H4 (cell line): ENCODE measurements at places on chromosomes 12 and 14. TPM values are rescaled to one million over a fixed set of nuclear protein-coding genes. Genes with fewer than 3 reads are reported as not detected.

Gene SERPINA12
- total RNA-seq = not detected in 2 replicates

Gene PLEKHD1
- total RNA-seq = 0.23 TPM in 1 of 2 replicates, not detected in the other

Gene POTEG
- 0.41 and 0.75 TPM in 2 replicates for total RNA-seq

Gene GZMH
- not detected in 2 replicates for total RNA-seq

Gene BATF
- total RNA-seq = not detected in 2 replicates

Gene CISTR
- not detected in 2 replicates for total RNA-seq

Gene KRT7
- 0.29 and 1.7 TPM in 2 replicates for total RNA-seq

Gene OTUB2
- 1.7 and 2.5 TPM in 2 replicates for total RNA-seq

Gene TTC8
- total RNA-seq = 21.8 and 27.8 TPM in 2 replicates

Gene SIX4
- 8.3 and 12.6 TPM in 2 replicates for total RNA-seq

Gene OR11G2
- total RNA-seq = not detected in 2 replicates

Gene SOCS2
- total RNA-seq = 5.7 and 6.1 TPM in 2 replicates

Gene CLEC9A
- not detected in 2 replicates for total RNA-seq

Gene TPPP2
- total RNA-seq = not detected in 2 replicates

Gene INSM2
- not detected in 2 replicates for total RNA-seq

Gene SLC6A12
- total RNA-seq = 0.08 TPM in 1 of 2 replicates, not detected in the other

Gene NUAK1
- total RNA-seq = 7.6 and 9.4 TPM in 2 replicates

Gene MYO1A
- not detected in 2 replicates for total RNA-seq

Gene HVCN1
- total RNA-seq = 1.6 TPM in 1 of 2 replicates, not detected in the other
